T-helper 2 cell (primary cell): ENCODE measurements at places on chromosomes 16 and 17.
A peak's percentile ranks its signal among the peaks of the same experiment; 100 is the strongest.

- no peak for DNase-seq
These were observed 73.3 kb downstream of the ABCC12 start for GRCh38 chr16:48082516-48082915.

DNA sequence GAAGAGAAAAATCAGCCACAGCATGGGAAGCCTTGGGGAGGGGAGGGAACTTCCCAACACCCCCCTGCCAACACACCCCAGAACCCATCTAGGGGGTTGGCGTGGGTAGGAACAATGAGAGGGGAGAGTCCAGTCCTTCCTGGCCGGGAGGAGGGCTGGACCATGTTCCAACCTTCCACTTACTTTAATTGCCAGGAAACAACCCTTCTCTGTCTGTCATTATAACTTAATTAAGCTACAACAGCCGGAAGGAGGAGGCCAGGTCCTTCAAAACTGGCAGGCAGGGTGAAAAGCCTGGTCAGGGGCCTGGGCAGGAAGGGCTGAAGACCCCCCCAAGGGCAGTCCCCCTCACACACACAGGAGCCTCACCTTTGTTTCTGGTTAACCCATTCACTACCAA, 447.0 kb downstream of the SOX9 start:
- no peak for DNase-seq

DNA sequence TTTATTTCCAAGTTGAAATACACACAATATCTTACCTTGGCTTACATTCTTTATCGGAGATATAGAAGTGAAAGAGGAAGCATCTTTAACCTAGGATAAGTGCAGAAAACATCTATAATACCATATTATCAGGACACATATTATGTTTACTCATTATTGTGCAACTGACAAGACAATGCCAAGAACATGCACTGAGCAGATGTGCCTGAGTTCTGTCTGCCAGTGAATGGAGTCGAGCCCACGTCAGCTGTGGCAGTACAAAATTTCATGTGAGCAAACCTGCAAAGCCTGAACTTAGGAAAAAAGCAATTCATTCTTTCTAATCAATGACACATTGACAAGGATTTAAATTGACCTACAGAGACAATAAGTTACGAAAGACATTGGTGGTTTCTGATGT, 154.4 kb downstream of the AXIN2 start:
- no peak for DNase-seq

- DNase-seq: peak; percentile 41
These were observed 2.5 kb downstream of the STAT5B start for GRCh38 chr17:42273474-42274252.

- DNase-seq: no peak
These were observed 387.5 kb upstream of the HSBP1 start for GRCh38 chr16:83420206-83420760.

DNA sequence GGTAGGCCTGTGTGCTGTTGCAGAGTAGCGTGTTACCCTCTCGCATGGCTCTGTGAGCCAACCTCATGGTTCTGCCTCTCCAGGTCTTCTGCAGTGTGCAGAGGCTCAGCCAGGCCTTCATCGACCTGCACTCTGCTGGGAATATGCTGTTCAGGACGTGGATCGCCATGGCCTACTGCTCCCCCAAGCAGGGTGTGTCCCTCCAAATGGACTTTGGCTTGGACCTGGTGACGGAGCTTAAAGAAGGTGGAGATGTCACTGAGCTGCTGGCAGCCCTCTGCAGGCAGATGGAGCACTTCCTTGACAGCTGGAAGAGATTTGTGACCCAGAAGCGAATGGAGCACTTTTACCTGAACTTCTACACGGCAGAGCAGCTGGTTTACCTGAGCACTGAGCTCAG, 75.8 kb upstream of the ENDOV start:
- no peak for DNase-seq

- no peak for DNase-seq
These were observed 53.8 kb downstream of the COG7 start for GRCh38 chr16:23398987-23399805.

- no peak for DNase-seq
These were observed 62.4 kb downstream of the STH start for GRCh38 chr17:46061435-46061834.

GRCh38 chr16:13793841-13794409, 126.0 kb upstream of the ERCC4 start:
- no peak for DNase-seq

- DNase-seq: no peak
These were observed 34.4 kb downstream of the GNA13 start for GRCh38 chr17:65022137-65022536.

DNA sequence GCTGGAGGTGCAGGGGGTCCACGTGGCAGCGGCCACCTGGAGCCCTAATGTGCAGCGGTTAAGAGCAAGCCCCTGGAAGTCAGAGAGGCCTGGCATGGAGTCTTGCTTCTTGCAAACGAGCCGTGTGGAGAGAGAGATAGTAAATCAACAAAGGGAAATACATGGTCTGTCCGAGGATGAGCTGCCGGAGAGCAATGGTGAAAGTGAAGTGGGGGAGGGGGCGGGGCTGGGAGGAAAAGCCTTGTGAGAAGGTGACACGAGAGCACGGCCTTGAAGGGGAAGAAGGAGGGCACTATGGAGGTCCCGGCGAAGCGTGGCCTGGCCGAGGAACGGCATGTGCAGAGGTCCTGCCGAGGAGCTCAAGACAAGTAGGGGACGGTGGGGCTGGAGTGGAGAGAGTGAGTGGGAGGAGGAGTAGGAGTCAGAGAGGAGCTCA, 6.0 kb upstream of the SERPINF1 start:
- DNase-seq: no peak

DNA sequence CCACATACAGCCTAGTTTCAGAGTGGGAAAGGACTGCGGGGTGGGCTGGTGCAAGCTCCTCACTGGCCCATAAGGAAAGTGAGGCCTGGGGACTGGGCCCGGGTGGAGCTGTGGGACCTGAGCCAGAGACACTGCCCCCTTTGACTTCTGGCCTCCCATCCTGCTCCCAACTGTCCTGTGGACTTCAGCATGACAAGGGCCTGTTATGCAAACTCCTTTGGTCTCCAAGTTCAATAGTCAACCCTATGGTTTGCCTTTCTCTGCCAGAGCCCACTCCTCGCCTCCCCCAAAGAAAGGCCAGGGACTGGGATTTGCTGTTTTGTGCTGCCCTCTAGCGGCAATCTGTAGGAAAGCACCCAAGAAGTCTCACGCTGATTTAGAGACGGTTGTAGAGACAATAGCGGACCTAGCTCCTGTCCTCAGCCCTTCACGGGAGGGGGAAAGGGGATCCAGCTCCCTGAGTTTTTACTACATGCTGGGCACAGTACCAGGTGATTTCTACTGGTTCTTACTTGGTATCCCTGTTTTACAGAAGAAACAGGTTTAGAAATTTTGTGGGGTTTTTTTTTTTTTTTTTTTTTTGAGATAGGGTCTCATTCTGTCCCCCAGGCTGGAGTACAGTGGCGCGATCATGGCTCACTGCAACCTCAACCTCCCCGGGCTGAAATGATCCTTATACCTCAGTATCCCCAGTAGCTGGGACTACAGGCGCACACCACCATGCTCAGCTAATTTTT, 1.2 kb upstream of the TLCD3B start:
- DNase-seq: no peak

DNA sequence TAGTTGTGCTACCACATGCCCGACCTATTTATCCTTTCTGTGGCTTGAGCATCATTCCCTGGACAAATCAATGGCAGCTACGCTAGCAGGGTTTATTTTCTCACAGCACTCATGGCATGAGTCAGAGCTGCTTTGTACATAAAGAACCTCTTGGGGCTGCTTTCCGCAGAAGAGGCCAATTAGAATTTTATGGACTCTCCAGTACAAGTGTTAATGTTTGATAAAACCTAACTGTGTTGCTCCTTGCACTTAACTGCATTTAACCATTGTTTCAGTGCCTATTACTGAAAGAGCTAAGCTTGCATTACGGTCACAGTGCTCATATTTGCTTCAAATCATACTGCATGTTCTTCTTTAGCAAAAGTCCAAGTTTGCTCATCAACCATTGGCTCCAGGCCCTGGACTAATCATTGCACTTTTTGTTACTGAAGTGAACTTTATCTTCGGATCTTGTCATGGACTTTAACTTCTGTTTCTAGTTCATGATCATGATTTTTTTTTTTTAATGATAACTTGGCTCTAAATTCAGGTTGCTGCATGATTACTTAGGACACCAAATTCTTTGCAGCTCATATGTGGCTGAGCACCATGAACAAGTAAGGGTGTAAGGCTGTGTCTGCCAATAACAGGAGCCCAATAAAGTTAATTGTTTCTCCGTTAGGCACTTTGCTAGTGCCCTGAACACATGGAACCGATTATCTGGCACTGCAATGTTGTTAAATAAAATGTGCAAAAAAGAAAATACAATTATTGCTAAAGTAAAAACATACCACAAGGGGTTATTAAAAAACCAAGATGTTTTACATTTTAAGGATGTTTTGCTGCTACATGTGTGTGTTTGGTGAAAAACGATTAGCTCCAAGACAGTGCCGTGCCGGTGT, 492.2 kb downstream of the KCNJ2 start:
- DNase-seq: no peak
